ENCODE measurements at places on chromosomes 7 and 10. TPM values are rescaled to one million over a fixed set of nuclear protein-coding genes. Genes with fewer than 3 reads are reported as not detected.
A peak's percentile ranks its signal among the peaks of the same experiment; 100 is the strongest.

The SPDYE16 gene
- not detected for polyA plus RNA-seq

The NRCAM gene
- 134 TPM for polyA plus RNA-seq

The CACNB2 gene
- polyA plus RNA-seq = not detected

The ITGA8 gene
- polyA plus RNA-seq = not detected

The PRPF18 gene
- polyA plus RNA-seq = 22.3 TPM

The TDRD1 gene
- not detected for polyA plus RNA-seq

The CALML5 gene
- polyA plus RNA-seq = not detected

The MMD2 gene
- not detected for polyA plus RNA-seq

The WEE2 gene
- not detected for polyA plus RNA-seq

The HOXA13 gene
- 2.4 TPM for polyA plus RNA-seq

The NME8 gene
- polyA plus RNA-seq = not detected

The GJC3 gene
- 0.20 TPM for polyA plus RNA-seq

DNA sequence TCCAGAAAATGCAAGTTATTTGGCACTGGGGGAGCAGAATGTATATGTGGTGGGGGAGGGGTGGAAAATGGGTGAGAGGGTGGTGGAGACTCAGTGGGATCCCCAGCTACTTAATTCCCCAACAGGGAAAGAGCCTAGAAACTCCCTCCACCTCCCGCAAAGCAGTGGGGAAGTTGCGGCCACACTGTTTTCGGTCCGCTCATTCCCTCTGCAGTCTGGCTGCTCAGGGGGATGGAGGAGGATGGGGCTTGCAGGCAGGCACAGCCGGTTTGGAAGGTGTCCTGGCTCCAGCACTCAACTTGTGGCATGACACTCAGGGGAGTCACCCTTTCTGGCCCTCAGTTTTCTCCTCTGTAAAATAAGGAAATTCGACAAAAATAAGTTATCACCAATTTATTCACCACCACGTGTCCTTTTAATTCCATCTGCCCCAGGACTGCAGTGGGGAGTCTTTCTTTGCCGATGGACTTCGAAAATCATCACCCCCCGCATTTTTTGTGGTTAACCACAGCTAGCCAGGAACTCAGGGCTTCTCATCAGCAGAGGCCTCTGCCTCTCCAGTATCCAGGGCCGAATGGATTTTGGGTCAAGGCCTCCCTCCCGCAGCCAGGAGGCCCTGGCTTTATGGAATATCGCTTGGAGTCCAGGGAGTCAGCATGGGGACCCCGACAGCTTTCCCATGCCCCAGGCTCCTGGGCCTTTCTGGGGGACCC, 1.6 kb upstream of the HTRA1 start:
- no peak for DNase-seq

DNA sequence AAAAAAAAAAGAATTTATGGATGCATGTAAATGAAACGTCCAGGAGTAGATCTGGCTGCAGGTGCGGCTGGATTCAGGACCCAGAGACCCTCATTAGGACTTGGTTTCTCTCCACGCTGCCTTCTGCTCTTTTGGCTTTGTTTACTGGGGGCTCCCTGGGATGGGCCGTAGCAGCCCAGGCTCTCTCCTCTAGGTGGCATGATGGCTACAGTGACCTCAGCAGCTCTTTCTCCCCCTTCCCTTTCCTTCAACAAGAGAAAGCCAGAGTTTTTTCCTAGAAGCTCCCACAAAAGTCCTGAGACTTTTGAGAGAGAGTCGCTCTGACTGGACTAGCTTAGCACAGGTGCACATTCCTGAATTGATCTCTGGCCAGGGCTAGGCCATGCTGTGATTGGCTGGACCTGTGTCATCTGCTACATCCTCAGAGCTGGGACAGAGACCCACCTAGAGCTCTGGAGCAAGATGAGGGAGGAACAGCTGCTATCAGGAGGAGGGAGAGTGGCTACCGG, 67.8 kb upstream of the PDCD4 start:
- DNase-seq = peak; percentile 49

DNA sequence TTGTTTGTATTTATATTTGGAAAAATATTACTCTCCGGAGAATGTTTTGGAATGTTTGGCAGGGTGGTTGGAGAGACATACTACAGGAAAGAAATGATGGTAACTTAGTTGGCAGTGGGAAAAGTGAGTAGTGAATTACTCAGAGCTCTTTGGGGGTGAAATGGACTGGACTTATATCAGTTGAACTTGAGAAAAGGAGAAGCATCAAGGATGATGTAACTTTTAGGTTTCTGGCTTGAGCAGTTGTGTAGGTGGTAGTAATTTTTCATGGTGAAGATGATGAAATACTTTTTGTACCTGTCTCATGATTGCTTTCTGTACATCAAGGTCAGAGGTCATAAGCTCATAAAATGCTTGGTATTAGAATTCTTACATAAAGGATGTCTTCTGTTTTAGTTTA, 617.2 kb downstream of the AUTS2 start:
- DNase-seq = no peak

GRCh38 chr7:117975476-117975875, 102.2 kb upstream of the CTTNBP2 start:
- DNase-seq = no peak

- no peak for DNase-seq
Observed at GRCh38 chr7:126839624-126840023, 413.1 kb downstream of the GRM8 start.

GRCh38 chr10:74823791-74824183, 2.6 kb upstream of the KAT6B start:
- DNase-seq = no peak

DNA sequence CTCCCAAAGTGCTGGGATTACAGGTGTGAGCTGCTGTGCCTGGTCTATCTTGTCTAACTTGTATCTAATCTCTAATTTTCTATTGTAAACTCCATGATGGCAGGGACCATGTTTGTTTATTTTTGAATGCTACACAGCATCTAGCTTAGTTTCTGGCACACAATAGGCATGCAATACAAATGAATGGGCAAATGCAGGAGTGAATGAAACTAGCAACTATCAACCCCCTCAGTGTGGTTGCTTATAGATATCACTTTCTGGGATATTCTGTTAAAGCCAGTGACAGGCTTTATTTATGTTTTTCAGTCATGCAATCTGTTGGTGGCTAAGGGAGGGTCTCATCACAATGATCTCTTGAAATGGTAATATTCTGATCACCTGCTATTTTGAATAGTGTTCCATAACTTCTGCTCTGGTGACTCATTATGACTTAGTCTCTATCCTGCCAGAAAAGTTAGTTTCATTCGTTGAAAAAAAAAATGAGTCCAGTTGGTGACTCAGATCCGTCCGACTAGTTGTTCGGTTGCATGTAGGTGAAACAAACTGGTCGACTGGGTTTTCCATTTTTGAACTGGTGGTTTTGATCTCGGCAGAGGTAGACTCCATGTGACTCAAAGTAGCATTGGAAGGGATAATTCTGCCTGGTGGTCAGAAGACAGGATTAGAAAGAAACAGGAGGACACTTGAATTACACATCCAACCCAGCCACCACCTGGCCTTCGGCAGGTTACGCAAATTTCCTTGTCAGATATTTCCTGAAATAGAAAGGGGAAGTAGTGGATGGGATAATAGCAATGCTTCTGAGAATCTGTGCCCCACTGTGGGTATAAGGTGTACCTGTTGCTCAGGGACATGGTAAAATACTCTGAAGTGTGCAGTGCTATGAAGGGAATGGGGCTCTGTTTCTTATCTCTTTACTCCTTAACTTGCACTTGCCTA, 76.8 kb downstream of the GATA3 start:
- DNase-seq = peak; percentile 17

- DNase-seq = no peak
Observed at GRCh38 chr10:86687750-86688149, 19.4 kb downstream of the LDB3 start.

DNA sequence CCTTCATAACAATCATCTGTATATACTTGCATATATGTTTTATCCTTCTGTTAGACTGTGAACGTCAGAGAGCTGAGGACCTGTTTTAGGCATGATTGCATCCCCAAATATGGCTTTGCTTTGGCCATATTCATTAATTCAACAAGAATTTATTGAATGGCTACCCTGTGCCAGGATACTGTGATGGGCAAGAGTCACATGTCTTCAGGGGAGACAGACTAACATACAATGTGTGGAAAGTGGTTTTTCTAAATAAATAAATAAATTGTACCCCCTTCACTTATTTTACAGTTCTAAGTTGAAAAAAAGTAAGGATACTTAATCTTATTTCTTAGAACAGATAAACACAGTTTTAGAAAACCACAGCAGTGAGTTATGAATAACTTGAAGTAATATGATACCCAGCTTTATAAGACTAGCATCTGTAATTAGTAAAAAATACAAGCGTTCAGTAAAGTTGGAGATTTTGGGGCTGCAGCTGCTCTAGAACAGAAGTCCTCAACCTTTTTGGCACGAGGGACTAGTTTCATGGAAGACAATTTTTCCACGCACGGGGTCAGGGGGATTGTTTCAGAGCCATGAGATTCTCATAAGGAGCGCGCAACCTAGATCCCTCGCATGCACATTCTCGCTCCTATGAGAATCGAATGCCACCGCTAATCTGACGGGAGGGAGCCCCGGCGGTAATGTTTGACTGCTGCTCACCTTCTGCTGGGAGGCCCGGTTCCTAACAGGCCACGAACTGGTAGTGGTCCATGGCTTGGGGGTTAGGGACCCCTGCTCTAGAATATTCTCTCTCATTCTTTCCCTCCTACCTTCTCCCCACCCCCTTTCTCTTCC, 89.4 kb upstream of the MTPN start:
- no peak for DNase-seq

- DNase-seq = no peak
Observed at GRCh38 chr7:82175319-82175718, 268.3 kb downstream of the CACNA2D1 start.

GRCh38 chr10:76017026-76017732, 585.8 kb downstream of the LRMDA start:
- no peak for DNase-seq

- no peak for DNase-seq
Observed at GRCh38 chr7:47771990-47772360, 176.3 kb downstream of the PKD1L1 start.

DNA sequence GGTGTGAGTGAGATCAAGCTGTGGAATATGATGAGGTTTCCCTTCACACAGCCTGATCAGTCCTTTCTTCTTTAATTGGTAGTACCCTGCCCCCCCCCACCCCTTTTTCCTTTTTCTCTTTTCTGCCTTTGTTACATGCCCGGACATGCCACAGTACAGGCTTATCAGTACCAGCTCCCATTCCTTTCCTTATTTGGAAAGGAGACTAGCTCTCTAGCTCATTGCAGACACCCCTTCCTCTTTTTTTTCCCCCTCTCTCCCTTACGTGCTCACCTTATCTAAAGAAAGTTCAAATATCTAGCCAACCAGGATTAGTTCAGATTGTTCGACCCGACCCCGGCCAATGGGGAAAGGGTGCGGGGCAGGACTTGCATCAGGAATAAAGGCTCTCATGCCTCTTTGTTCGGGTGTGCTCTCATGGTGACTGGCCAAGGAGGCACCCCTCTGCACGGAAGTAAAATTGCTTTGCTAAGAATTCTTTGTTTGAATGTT, 230.4 kb downstream of the ACTR3B start:
- no peak for DNase-seq

GRCh38 chr10:23656735-23657134, 217.9 kb downstream of the OTUD1 start:
- no peak for DNase-seq

GRCh38 chr10:132446661-132447445, 49.9 kb downstream of the PWWP2B start:
- DNase-seq = peak; percentile 87

DNA sequence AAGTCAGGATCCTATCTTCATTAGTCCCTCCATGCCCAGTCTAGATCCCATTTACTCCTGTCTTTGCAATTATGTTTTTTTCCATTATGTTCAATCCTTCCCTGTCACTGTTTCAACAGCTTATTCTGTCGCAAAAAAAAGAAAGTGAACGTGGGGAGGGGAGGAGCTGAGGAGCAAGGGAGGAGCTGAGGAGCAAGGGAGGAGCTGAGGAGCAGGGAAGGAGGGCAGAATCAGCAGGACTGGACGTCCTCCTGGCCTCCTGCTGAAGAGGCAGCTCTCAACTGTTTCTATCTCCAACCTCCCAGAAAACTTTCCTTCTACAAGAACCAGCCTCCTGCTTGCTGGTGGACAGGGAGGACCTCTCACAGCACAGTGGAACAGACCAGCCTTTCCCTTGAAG, 26.0 kb downstream of the LARP4B start:
- DNase-seq = no peak

GRCh38 chr7:135508883-135509588, 866 bp downstream of the CNOT4 start:
- DNase-seq = peak; percentile 32

DNA sequence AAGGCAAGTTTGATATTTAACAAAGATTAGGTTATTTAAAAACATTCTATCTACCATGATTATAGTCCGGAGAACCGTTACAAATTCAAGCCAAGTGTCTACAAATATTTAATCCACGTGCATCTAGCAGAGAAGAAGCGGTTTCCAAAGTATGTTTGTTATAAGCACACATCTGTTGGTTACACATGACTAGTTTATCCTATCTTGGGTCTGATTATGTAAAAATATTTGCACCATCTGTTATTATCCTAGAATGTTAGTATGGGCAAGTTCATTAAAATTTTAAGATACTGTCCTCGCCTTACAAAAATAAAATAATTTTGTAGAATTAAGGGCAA, 289.2 kb upstream of the VSTM2A start:
- DNase-seq = no peak

- DNase-seq = no peak
Observed at GRCh38 chr7:105298439-105298894, 90.3 kb downstream of the SRPK2 start.

DNA sequence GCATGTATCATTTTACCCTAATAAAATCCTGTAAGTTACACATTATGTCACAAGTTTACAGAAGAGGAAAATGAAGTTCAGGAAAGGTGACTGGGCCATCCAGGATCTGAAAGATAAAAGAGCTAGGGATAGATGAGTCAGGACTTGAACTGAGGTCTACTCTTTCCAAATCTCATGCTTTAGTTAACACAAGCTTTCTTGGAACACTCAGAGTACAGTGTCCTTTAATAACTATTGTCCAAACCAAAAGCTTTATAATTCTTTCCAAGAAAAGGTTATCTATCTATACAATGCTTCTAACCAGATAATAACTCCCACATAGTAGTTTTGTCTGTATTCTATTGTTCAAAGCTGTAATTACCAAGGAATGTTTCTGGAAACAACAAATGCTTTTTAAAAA, 164.6 kb downstream of the LRRN3 start:
- DNase-seq = no peak

- no peak for DNase-seq
Observed at GRCh38 chr7:100156331-100157068, 2.0 kb downstream of the TRAPPC14 start.

- DNase-seq = peak; percentile 19
Observed at GRCh38 chr7:85630904-85631600, 444.2 kb upstream of the SEMA3D start.

DNA sequence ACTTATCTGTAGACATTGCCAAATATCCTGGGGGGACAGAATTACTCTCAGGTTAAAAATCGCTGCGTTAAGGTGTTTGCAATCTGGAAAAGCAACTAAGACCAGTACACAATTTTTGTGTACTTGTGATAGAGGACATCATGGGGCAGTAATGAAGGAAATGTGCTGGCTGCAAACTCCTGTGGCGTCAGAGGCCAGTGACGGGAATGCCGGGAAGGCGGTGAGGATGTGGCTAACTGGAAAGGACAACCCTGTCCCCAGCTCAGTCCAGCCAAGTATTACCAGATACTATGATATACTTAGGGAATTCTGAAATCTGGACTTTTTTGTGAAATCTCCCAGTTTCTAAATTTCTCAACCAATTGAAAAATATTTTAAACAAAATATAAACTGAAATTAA, 103.1 kb upstream of the NANOS1 start:
- no peak for DNase-seq

- no peak for DNase-seq
Observed at GRCh38 chr7:49398236-49398635, 375.2 kb upstream of the VWC2 start.

- peak; percentile 65 for DNase-seq
Observed at GRCh38 chr10:116272440-116273283, at the start of gene GFRA1. GFRA1 (minus strand) TSS chr10:116273206; CDS start chr10:116272029, 1,177 bp downstream.

- DNase-seq = no peak
Observed at GRCh38 chr10:121891103-121891502, 36.7 kb downstream of the ATE1 start.
